ENCODE measurements at places on chromosomes 6 and 20.
A peak's percentile ranks its signal among the peaks of the same experiment; 100 is the strongest.

- DNase-seq = no peak
Observed at GRCh38 chr6:154197196-154197860, 158.3 kb downstream of the OPRM1 start.

GRCh38 chr6:143468026-143468425, 17.4 kb downstream of the PEX3 start:
- no peak for DNase-seq

GRCh38 chr20:45138561-45139300, 14.5 kb upstream of the WFDC12 start:
- DNase-seq = peak; percentile 46

DNA sequence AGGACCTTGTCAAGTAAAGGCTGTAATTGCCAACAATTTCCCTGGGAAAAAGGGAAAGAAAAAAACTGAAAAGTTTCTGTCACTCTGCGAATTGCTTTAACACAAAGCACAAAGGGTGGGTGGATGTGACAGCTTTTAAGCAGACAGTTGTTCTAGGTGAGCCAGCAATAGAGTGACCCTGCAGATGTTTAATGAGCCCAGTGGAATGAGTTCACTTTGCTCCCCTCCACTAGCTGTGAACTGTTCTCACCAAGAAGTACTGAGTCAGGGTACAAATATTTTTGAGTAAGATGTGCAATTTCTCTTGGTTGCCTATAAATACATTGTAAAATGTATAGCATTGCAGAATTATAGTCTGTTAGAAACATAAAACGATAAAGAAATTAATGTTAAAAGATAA, 26.2 kb upstream of the LRRC1 start:
- no peak for DNase-seq

DNA sequence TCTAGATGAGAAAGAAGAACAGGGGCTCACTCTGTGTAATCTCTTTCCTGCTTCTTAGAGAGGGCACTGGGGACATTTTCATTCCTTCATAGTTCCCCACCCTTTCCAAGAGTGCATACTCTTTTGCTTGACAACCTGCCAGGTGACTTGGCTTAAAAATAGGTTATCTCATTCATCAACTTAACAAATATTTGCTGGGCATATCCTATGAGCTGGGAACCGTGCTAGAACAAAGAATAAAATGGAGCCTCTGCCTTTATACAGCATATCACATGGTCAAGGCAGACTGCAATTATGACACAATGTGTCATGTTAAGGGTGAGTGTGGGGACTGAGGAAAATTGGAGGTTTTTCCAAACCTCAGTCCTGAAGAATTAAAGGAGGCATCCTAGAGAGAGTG, 209.8 kb upstream of the FOXA2 start:
- DNase-seq = no peak

DNA sequence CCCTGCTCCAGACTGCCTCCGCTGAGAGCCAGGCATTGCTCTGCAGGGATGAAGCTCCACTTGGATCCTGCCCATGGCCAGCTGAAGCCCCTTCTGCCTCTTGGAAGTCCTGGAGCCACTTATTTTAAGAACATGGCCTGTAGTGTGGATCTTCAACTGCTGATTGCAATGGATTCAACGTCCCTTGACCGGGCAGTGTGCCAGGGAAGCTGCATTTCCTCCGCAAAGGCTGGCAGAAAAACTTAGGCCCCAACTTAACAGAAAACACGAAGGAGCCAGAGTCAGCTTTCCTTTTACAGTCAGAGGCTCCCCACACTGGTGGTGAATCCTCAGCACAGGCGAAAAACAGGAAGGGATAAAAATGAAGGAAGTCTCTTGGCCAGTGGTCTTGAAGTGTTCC, 26.3 kb upstream of the FOXQ1 start:
- no peak for DNase-seq

DNA sequence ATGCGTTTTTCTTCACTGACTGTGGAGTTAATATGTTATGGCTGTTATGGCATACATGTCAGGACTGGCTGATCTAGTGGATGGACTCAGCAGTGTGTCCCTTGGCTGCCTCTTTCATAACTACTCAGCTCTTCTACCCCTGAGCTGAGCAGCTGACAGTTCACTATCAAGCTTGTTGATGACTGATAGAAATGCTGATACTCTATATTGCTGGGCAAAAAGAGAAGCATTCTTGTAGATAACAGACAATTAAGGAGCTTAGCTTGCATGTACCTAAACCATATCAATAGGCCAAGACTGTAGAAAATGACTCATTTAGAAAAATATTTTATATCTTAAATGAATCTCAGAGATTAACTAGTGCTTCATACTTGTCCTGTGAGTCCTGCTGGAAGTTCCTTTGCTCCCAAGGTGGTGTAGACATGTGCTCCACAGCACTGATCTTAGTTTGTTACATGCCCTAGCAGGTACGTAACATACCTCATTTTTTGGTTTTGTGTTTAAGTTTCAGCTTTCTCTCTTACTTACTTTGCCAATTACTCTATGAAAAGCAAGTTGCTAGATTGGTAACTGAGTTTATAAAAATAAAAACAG, 236.9 kb downstream of the GMDS start:
- no peak for DNase-seq

DNA sequence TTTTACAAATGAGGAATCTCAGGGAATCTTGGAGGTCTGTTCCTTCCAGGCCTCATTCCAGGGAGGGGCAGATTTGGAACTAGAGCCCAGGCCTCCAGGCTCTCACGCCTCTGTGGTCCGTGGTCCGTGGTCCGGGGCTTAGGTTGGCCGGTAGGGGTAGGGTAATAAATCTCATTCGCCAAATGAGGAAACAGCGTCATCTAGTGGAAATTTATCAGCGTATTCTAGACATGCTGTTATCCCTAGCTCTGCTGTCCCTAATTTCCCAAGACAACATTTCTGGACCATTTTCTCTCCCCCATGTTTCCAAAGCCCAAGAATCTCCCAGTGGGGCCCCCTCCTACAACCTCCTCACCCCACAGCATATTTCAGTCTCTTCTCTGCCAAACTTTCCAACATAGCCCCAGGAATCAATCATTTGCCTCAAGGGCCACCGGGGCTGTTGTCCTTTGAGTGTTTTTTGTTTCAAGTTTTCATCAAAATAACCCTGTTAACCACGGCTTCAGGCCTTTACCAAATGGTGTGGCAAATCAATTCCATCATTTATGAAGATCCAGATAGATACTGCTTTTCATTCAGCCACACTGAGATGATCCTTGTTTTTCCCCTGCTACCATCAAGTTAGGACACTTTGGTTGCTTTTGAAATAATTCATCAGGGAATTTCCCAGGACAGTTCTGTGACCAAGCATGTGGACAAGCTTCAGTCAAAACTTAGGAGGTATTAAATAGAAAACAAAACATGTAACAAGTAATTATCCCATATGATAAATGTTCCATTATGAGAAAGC, 126.8 kb downstream of the ALDH8A1 start:
- DNase-seq = peak; percentile 67

DNA sequence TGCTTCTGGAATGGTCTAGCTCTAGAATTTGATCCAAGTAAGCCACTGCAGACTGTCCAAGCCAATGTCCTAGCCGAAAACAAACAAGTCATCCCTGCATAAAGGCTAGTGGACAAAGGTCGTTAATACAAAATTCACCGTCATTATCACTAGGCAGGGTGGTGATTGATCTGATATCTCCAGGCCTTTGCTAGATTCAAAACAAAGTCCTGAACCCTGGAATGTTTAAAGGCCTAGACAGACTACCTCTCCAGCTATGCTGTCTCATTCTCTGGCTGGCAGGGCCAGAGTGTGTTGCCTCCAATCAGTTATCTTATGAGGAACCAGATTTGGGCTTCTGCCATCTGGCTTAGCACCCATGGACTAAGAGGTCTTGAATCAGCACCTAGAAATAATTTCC, 38.3 kb downstream of the MAP7 start:
- DNase-seq = no peak

- peak; percentile 74 for DNase-seq
Observed at GRCh38 chr6:44234101-44235025, 11.0 kb downstream of the SLC29A1 start.
